ENCODE measurements at places on chromosomes 12 and 14.

- DNase-seq, result no peak
Observed at GRCh38 chr12:39502726-39503125, 59.8 kb upstream of the KIF21A start.

GRCh38 chr14:83734431-83734830, 1795.5 kb upstream of the FLRT2 start:
- no peak for DNase-seq

DNA sequence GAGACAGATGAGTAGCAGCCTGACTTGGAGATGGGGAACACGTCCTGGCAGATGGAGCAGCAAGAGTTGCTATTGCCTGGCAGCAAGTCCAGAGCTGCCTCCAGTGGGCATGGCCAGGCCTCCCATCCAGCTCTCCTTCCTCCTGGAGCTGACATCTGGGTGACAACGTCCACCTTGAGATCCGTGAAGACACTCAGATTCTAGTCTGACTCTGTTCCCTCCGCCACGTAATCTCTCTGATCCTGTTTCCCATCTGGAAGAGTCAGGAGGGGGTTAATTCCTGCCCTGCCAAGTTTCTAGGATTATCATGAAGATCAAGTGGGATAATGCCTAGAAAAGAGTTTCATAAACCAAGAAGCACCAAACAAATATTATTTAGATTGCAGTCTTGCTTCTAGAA, 65.3 kb upstream of the FAM181A start:
- DNase-seq, result no peak

DNA sequence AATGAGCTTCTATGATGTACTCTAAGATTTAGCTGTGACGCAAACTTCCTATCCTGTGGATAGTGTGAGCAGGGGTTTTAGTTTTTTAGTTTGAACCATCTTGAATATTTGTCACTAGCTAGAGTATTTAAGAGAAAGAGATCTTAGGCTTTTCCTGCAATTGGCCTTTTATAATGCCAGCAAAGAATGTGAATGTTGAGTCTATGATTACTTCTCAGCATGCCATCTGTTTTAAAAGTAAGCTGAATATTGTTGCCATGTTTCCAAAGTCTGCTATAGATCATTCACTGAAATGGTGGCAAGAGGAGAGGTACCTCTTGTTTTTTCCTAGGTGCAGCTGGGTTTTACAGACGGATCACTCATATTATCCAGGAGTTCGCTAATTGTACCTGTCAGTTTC, 1783.6 kb upstream of the FLRT2 start:
- no peak for DNase-seq

DNA sequence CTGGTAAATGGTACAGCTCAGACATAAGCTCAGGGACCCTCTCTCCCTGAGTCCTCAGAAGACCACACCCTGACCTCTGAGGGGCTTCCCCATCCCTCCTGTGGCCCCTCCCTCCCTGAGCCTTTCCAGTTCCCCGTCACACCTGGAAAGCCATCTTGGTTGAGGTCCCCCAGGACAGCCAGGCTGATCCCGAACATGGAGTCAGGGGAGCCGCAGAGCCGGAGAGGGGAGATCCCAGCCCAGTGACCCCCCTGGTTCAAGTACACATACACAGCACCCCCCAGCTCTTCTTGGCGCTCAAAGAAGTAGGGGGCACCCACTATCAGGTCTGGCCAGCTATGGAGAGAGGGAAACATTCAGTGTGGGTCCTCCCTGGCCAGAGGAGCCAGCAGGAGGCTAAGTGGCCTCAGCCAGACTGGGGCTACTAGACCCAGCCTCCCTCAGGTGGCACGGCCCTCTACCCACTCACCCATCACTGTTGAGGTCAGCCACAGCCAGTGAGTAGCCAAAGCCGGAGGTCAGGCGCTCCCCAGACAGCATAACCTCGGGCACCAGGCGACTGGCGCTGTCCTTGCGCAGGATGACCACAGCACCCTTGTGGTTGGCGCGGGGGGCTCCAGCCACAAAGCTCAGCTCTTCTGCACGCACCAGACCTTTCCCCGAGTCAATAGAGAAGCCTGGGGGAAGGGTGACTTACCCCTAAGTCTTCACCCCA, 9.3 kb downstream of the ITGA7 start:
- no peak for DNase-seq

DNA sequence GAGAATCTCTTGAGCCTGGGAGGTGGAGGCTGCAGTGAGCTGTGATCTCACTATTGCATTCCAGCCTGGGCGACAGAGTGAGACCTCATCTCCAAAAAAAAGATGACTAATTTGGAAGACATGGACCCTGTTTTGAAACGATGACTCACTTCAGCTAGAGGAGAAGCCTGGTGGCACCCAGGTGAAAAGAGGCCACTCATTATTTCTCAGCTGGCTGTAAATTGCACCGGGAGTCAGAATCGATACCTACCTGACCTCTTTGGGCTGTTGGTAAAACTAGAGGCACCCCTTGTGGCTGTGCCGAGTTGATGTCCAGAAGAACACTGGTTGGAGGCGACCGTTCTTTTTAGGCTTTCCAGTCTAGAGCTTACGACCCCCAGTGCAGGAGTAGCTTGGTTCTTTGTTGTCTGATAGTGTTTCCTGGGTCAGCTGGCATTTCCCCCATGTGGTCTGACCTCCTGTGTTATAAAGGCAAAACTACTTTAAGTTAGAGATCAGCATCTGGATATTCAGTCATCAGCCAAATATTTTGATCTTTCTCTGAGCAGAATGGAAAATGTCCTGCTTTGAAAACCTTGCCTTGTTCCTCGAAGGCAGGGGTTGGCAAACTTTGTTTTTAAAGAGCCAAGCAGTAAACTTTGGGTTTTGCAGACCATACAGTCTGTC, 93.2 kb downstream of the CHST11 start:
- DNase-seq, result no peak

GRCh38 chr14:57943038-57943437, 77.1 kb upstream of the SLC35F4 start:
- no peak for DNase-seq

DNA sequence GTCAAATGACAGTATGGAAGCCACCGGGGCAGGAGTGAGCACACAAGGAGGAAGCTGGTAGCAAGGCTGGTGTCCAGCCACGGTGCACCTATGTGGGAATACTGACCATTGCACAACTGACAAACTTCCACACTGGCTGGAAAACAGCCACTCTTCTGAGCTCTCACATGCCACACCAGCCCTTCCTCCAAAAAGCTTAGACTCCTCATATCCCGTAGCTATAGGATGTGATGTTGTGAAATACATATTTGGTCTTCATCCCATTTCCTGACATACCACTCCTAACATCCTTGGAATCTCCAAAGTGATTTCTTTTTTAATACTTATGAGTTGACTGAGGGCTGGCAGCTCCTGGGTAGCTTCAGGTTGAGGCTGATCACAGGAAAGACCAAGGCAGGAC, 103.6 kb downstream of the NTF3 start:
- DNase-seq, result no peak

GRCh38 chr14:99451234-99451633, 29.4 kb downstream of the SETD3 start:
- DNase-seq, result no peak

GRCh38 chr14:23136566-23137133, 17.6 kb upstream of the CEBPE start:
- DNase-seq, result no peak

GRCh38 chr12:50056639-50056976, 788 bp upstream of the ASIC1 start:
- DNase-seq, result no peak

- DNase-seq, result no peak
Observed at GRCh38 chr14:97995531-97995930, 1198.3 kb downstream of the VRK1 start.

- DNase-seq, result no peak
Observed at GRCh38 chr14:26765768-26766520, 168.1 kb upstream of the NOVA1 start.

DNA sequence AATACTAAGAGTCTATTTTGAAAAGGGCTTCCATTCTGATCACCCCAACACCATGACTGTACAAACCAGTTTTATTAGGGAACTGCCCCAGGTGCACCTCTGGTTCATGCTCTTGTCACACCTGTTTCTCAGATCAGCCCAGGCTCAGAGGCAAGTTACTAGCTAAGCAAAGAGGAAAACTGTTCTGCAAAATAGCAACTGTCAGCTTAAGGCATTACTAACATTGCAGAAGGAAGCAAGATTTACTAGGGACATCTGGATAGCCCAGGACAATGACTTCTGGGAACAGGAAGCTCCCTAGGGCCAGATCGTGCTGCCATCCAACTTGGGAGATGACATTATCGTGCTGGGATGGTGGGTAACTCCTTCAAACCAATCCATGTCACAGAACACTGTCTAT, 30.1 kb downstream of the ANAPC7 start:
- DNase-seq, result no peak

DNA sequence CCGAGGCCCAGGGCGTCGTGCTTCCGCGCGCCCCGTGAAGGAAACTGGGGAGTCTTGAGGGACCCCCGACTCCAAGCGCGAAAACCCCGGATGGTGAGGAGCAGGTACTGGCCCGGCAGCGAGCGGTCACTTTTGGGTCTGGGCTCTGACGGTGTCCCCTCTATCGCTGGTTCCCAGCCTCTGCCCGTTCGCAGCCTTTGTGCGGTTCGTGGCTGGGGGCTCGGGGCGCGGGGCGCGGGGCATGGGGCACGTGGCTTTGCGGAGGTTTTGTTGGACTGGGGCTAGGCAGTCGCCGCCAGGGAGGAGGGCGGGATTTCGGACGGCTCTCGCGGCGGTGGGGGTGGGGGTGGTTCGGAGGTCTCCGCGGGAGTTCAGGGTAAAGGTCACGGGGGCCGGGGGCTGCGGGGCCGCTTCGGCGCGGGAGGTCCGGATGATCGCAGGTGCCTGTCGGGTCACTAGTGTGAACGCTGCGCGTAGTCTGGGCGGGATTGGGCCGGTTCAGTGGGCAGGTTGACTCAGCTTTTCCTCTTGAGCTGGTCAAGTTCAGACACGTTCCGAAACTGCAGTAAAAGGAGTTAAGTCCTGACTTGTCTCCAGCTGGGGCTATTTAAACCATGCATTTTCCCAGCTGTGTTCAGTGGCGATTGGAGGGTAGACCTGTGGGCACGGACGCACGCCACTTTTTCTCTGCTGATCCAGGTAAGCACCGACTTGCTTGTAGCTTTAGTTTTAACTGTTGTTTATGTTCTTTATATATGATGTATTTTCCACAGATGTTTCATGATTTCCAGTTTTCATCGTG, 612 bp downstream of the MDM2 start:
- peak; percentile 15 for DNase-seq

- no peak for DNase-seq
Observed at GRCh38 chr12:119406308-119406707, 71.8 kb downstream of the CCDC60 start.

GRCh38 chr14:93743270-93744060, 44.8 kb downstream of the PRIMA1 start:
- no peak for DNase-seq

DNA sequence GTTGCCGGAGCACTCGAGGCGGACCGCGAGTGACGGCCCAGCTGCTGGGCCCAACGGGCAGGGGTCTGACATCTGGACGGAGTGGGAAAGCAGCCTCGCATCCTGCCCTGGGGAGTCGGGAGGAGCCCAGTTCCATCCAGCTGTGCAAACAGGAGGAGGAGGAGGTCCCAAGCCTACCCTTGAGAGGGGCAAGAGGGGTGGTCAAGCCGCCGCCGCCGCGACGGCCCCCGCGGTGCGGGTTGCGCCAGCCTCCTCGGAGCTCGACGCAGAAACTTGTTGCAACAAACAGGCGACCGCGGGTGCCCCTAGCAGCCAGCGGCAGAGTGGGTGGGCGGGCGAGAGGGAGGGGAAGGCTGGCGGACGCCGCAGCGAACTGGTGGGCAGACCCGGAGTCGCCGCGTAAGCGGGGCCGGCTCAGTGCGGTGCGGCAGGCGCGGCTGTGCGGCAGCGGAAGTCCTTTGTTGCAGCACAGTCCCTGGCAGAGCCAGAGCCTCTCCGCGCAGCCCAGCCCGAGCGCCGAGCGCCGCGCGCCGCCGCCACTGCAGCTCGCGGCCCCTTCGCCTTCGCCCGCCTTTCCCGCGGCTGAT, at the start of gene ZBTB1:
TSS of gene ZBTB1 (plus strand) at position 461 of the 587 bp plus-strand sequence. CDS start 16,735 bp downstream, outside the sequence.
- peak; percentile 63 for DNase-seq

- DNase-seq, result no peak
Observed at GRCh38 chr14:51323492-51323891, 83.4 kb downstream of the TMX1 start.

DNA sequence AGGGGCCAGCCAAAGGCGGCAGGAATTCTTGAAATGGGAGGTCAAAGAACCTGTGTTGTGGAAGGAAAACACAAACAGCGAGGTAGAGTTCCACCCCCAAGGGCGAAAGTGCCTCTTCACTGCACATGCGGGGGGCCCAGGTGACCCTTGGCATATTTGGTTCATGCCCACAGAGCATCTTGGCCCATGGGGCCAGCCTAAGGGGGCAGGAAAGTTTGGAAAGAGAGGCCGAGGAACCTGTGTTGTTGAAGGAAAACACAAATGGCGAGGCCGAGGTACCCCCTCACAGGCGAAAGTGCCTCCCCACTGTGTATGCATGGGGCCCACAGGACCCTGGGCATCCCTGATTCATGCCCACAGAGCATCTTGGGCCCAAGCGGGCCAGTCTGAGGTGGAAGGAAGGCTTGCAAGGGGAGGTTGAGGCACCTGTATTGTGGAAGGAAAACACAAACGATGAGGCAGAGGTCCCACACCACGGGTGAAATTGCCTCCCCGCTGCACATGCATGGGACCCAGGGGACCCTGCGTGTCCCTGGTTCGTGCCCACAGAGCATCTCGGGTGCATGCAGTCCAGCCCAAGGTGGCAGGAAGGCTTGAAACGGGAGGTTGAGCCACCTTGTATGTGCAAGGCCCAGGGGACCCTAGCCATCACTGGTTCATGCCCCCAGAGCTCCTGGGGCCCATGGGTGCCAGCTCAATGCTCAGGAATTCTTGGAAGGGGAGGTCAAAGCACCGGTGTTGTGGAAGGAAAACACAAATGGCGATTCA, 384.1 kb downstream of the ALG10 start:
- no peak for DNase-seq

DNA sequence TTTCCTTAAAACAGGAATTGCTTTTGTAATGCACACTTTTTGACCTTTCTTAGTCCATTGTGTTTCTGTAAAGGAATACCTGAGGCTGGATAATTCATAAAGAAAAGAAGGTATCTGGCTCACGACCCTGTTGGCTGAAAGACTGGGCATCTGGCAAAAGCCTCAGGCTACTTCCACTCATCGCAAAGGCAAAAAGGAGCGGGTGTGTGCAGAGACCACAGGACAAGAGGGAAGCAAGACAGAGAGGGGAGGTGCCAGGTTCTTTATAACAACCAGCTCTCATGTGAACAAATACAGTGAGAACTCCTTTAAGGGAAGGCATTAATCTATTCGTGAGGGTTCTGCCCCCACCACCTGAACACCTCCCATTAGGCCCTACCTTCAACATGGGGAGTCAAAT, 182.1 kb downstream of the C12orf50 start:
- DNase-seq, result no peak

GRCh38 chr12:111842556-111843396, 748 bp downstream of the MAPKAPK5 start:
- DNase-seq, result no peak

DNA sequence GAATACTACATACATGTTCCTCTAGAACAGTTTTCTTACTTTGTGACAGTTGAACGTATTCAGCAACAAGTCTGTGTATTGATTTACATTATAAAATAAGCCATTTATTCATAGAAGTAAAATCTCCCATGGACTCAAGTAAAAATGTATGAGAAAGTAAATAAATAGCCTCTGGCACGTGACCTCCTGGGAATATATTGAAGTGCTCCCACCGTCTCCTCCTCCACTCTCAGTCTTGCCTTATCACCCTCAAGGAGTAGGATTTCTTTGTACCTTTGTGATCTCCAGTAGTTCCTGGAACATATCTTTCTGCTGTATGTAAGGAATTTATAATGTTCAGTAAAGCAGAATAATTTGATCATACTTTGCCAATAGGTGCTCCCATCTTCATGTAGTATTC, 90.9 kb downstream of the DIP2B start:
- no peak for DNase-seq

- no peak for DNase-seq
Observed at GRCh38 chr12:5172886-5173285, 129.2 kb downstream of the KCNA5 start.
